ENCODE measurements at places on chromosomes 5 and 9.

DNA sequence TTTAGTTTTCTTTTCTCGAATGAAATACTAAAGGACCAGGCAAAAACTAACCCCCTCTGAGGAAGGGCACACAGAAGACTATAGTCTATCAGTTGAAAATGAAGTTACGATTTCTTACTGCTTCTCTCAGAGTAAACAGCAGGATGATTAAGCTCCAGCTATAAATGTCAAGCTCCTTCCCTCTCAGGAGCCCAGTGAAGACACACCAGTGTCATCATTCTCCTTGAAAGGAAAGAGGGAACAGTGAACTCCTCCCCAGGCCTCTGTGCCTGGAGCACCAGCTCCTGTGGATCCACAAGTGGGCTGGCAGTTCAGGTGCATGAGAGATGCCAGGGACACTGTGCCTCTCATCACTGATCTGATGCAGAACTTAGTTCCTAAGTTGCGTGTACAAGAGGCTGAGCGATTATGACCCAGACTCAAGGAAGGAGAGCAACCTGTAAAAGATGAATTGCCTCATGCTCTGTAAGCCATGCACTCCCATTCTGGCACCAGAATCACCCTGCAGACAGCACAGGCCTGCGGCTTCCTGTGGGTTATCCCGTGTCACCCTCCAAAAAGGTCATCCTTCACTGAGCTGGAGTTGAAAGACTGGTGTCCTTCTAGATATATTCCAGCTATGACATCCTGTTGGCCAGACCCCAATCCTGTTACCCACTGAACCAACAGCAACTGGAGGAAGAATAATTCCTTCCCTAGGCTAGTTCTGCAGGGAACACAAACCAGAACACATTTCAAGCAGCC is 394.0 kb downstream of the SEMA5A start:
- DNase-seq: no peak

- no peak for DNase-seq
These were observed 31.4 kb downstream of the COL27A1 start for GRCh38 chr9:114186605-114187289.

DNA sequence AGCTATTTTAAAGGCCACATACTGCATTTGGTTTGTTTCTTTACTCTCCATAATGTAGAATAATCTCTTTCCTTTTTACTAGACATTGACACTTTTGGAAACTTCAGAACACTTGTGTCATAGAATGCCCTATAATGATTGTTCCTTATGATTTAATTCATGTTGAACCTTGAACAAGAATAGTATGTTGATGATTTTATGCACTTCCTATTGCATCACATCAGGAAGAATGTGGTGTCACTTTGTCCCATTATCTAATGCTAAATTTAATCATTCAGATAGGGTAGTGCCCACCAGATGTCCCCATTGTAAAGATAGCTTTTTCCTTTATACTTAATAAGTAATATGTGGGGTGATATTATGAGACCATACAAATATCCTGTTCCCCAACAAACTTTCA is 19.4 kb upstream of the DEPDC1B start:
- no peak for DNase-seq

GRCh38 chr9:1005043-1005667 is 28.7 kb downstream of the DMRT3 start:
- DNase-seq: peak; percentile 78
